ENCODE measurements at places on chromosomes 7 and 10.

GRCh38 chr10:31526681-31527080 is 207.7 kb downstream of the ZEB1 start:
- no peak for DNase-seq

DNA sequence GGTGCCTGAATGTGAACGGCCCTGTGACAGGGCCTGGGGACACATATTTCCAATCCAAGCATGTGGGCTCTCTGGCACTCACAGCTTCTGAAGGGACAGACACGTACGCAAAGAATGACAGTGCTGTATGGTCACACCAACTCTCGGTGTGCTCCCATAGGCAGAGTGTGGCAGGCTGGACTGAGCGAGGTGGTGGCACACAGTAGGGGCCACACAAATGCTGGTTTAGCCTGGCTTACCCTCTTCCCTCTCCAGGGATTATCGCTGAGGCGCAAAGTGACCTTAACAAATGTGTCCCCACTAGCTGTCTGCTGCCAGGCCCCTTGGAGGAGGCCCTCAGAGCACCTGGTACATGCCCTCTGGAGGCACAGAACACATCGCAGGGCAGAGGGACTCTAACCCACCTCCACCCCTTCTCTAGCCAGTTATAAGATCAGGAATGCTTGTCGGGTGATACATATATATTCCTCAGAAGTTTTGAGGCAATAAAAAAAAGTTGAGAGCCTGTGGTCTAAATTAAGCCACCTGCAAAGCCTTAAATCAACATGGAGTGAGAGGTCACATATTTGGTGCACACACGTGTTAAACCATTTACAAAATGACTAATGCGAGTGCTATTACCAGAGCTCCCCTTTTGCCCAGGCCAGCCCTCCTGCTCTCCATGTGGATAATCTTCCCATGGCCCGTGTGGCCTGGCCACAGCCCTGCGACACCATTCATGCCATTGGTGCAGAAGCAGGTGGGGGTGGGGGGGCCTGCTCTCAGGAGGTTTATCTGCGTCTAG is 262.8 kb upstream of the GRB10 start:
- no peak for DNase-seq

- DNase-seq = no peak
Observed at GRCh38 chr10:125116652-125117310, 43.6 kb downstream of the CTBP2 start.

DNA sequence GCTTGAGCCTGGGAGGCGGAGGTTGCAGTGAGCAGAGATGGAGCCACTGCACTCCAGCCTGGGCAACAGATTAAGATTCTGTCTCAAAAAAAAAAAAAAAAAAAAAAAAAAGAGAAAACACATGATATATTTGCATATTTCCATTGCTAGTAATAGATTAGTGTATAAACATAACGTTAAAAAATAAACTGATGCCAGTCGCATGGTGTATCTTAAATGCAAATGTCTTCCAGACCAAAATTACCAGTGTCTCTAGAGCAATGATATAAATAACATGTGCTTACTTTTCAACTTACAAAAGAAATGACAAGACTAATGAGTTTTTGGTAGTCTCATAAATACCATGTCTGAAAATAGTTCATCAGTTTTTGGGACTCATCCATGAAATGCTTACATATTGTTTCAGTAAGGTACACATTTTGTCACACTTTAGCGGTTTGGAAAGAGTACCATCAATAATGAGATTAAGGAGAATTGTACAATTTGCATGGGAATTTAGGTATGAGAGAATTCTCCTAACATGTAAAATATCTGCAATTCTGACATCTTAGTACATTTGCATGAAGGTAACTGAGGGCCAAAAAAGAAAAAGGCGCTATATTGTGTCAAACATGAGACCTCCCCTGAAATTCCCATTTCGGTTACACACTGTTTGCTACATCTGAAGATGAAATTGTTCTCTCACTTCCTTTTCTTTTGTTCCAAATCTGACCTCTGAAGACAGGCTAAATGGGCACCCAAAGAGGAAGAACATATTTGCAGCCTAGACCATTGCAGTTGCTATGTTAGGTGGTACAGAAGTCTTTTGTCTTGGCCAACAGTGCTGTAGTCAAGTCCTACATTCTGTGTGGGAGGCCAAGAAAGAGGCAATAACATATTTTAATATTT is 51.5 kb upstream of the PIP4K2A start:
- no peak for DNase-seq

DNA sequence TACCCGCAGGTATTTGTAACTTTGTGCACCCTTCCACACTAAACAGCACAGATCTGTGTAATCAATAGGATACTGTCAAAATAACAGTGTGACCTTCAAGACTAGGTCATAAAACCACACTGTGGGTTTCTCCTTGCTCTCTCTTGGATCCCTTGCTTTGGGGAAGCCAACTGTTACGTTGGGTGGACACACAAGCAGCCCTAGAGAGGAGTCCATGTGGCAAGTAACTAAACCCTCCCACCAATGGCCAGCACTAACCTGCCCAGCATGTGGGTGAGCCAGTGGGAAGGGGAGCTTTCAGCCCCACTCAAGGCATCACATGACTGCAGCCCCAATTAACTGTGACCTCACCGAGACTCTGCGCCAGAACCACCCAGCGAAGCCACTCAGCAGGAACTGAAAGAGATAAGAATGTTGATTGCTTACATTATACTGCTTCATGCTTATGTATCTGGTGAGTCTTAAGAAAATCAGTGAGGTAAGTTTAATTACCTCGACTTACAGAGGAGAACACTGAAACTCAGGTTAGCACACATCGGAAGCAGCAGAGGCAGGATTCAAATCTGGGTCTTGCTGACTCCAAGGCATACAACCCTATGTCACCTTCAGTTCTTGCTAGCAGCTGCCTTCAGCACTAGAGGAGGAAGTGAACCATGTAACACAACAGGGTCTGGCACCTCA is 9.4 kb upstream of the ZC3HAV1 start:
- no peak for DNase-seq

DNA sequence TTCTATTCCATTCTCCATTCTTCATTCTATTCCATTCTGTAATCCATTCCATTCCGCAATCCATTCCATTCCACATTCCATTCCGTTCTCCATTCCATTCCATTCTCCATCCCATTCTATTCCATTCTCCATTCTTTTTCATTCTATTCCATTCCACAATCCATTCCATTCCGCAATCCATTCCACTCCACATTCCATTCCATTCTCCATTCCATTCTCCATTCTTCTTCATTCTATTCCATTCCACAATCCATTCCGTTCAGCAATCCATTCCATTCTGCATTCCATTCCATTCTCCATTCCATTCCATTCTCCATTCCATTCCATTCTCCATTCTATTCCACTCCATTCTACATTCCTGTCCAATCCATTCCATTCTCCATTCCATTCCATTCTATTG is 85.2 kb downstream of the NSUN6 start:
- no peak for DNase-seq

GRCh38 chr10:30014511-30014910 is 44.9 kb downstream of the JCAD start:
- DNase-seq = no peak

Data from stimulated activated CD4-positive, alpha-beta T cell treated with anti-CD3 and anti-CD28 coated beads, Interleukin-12 subunit alpha, Interleukin-12 subunit beta, amount 100 ng/mL, for 48 hours (primary cell).